Fibroblast of upper back skin (primary cell): ENCODE measurements at places on chromosomes 7 and 10.

- no peak for DNase-seq
Measured at GRCh38 chr10:30309403-30309802, 39.7 kb downstream of the MTPAP start.

DNA sequence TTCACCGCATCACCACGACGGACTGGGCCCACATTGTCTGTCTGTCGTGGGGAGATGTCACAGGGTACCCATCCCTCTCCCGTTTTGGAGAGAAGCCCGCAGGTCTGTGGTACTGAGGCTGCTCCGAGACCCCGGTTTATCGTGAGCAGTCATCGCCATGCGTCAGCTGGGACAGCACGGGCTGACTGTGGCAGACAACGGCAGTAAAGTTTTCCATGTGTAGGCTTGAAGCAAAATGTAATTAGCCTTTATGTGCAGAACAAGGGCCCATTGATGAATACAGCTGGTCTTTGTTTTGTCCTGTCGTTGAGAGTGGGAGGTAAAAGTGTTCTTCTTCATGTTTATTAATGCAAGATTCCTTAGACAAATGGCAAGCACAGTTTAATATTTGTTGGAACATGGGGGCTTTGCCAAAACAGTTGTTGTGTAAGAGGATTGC, 167.4 kb upstream of the SH2B2 start:
- no peak for DNase-seq

- no peak for DNase-seq
Measured at GRCh38 chr7:157818701-157819454, 482.1 kb downstream of the DNAJB6 start.

DNA sequence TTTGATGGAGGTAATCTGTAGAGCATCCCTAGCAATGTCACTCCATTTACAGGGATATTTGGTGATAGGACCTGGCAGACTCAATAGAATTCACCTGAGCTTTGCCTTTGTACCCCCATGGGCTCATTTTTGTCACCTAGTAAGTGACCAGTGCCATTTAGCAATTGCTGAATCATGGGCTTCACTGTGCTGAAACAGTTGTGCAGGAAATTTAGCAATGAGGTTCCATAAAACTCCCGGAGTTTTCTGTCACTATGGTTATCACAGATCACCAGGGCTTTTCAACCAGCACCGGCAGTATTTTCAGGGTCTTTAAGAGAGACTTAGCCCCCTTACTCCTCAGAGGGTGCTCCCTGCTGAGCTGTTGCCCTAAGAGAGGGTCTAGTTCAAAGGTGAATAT, 40.2 kb downstream of the FAS start:
- DNase-seq, result no peak

GRCh38 chr10:132266594-132267161, 41.1 kb downstream of the STK32C start:
- no peak for DNase-seq

- DNase-seq, result no peak
Measured at GRCh38 chr7:101545441-101546190, 83.5 kb downstream of the MYL10 start.

- DNase-seq, result peak; percentile 92
Measured at GRCh38 chr10:26969145-26969926, 108.6 kb upstream of the ABI1 start.

GRCh38 chr10:12579954-12580858, 230.9 kb downstream of the CAMK1D start:
- peak; percentile 9 for DNase-seq

- no peak for DNase-seq
Measured at GRCh38 chr10:24886290-24886680, 66.1 kb downstream of the PRTFDC1 start.

GRCh38 chr7:108526768-108527017, 758 bp upstream of the PNPLA8 start:
- no peak for DNase-seq

- no peak for DNase-seq
Measured at GRCh38 chr10:75788394-75789205, 357.2 kb downstream of the LRMDA start.

DNA sequence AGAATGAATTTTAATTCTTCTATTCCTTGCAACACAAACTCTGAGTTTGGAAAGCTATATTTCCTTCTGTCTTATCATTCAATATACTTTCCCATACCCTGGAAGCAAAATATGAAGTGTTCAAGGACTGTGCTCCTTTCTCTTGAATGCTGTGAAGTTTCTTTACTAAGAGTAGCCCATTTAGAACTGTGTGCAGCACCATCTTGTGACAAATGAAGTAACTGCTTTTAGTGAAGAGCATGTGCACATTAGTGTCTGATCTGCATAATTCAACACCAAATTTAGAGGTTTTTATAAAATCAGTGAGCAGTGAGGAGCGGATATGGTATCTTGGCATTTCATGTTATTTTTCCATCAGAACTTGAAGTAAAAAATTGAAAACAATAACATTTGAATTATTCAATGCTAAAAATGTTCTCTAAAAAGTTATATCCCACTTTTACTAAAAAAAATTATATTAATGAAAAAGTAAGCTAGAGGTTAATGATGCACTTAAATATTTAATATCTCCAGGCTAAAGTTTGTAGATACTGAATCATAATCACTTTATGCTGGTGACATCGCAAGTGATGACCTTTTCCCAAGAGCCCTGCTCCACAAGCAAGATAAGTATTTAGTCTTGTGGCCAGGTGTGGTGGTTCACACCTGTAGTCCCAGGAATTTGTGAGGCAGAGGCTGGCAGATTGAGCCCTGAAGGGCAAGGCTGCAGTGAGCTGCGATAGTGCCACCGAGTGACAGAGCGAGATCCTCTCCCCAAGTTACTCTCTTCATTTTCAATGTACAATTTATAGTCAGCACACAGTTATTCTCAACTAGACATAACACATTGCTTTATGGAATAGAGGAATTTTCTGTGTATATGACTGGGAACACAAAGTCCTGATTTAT, 108.8 kb upstream of the PCLO start:
- peak; percentile 49 for DNase-seq

DNA sequence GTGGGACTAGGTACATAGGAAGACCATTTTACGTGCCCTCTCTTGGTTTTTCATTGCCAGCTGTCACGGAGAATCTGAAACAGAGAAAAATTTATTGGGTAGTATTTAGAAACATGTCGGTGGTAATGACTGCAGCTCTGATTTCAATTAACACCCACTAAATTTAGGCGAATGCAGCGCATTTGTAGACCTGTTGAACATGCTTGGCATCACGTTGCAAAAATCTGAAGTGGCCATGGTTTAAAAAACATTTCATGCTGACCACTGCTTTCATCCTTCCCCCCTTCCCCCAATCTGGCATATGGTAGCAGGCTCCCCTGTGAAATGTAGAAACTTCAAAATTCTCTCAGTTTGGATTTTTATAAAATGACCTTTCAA, 34.0 kb downstream of the LRMDA start:
- DNase-seq, result peak; percentile 10

- no peak for DNase-seq
Measured at GRCh38 chr10:32622409-32622808, 176.5 kb downstream of the CCDC7 start.

DNA sequence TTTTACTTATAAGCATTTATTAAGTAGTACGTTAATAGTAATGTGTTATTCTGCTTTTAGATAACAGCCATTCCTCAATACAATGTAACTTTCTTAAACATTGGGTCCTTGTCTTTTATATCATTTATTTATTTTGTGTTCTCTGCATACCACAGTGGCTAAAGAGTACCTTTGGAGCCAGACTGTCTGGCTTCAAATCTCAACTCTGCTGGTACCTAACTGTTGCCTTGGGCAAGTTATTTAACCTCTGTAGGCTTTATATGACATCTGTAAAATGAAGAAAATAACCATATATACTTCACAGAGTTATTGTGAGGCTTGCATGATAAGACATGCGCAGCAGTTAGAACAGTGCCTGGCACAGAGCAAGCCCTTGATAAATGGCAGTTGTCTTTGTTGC, 397.6 kb downstream of the MDFIC start:
- no peak for DNase-seq

DNA sequence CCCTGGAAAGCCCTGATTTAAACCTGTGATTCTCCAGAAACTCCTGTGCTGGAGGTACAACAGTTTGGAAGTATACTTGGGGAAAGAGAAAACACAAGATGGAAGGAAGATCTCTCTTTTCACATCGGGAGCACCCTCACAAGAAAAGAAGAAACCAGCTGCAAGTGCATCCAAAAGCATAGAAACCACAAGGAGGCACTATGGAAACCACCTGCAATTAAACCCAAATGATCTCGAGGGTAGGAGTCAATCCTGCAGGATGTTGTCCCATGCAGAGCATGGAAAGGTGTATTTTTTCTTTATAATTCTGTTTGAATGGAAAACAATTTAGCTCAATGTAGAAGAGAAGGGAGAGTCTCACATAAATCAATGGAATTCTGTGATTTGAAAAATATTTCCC, 210.5 kb downstream of the TWIST1 start:
- DNase-seq, result no peak

GRCh38 chr7:24871770-24872169, 108.2 kb downstream of the OSBPL3 start:
- DNase-seq, result no peak

GRCh38 chr10:23280419-23281043, 64.1 kb downstream of the C10orf67 start:
- no peak for DNase-seq

- DNase-seq, result no peak
Measured at GRCh38 chr7:34776748-34777358, 118.8 kb downstream of the NPSR1 start.

DNA sequence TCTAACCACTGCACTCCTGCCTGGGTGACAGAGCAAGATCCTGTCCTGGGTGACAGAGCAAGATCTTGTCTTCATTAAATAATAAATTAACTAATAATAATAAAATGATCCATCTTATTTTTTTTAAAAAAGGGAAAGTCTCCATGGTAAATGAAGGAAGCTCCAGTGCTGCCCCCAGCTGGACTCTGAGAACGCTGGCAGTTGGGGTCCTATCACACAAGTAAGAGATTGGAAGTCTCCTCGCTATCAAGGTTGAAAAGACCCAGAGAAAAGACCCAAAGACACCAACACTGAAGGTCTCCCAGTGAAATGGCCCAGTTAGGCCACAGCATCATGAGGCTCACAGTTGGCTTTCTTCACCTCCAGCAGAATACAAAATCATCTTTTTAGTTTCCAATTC, 13.8 kb upstream of the C10orf67 start:
- peak; percentile 24 for DNase-seq

- DNase-seq, result no peak
Measured at GRCh38 chr10:61063901-61064300, 119.9 kb upstream of the RHOBTB1 start.

DNA sequence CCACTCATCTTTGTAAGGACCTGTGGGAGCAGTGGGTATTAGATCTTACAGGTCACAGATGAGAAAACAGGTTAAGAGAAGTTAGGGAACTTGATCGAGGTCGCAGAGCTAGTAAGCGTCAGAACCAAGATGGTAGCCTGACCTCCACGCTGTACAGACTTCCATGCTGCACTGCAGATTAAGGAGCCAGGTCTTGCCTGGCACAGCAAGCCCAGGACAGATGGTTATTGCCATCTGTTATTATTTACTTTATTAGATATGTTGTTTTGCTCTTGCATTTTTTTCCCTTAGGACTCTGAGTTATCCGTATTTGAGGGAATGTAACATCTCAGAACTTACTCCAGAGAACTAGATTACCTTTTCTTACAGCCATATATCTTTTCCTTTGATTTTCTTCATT, 147.2 kb downstream of the NSUN6 start:
- no peak for DNase-seq

- peak; percentile 54 for DNase-seq
Measured at GRCh38 chr10:49594594-49594993, 15.5 kb upstream of the SLC18A3 start.

- no peak for DNase-seq
Measured at GRCh38 chr10:103812432-103812831, 42.9 kb downstream of the SH3PXD2A start.

GRCh38 chr10:87504640-87505365, at the start of gene MINPP1:
TSS of gene MINPP1 (plus strand) at chr10:87504893. CDS start at chr10:87504916, 23 bp downstream.
- DNase-seq, result peak; percentile 78

GRCh38 chr10:64708884-64709681, 1187.9 kb downstream of the REEP3 start:
- DNase-seq, result peak; percentile 1
